ENCODE measurements at places on chromosomes 7 and 10.

GRCh38 chr10:112723876-112724275, 226.2 kb upstream of the TCF7L2 start:
- no peak for DNase-seq

DNA sequence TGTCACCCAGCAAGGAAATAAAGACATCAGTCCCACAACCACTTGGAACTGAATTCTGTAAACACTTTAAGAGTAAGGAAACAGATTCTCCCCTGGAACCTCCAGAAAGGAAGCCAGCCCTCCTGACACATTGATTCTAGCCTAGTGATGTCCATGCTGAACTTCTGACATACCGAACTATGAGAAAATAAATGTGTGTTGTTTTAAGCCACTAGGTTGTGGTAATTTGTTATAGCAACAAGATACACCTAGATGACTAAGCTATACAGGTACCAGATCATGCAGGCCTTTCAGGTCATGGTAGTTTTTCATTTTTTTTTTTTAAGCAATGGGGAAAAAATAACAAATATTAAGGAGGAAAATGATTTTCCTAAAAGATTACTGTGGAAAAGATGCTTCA, 37.6 kb upstream of the LRRTM3 start:
- no peak for DNase-seq

DNA sequence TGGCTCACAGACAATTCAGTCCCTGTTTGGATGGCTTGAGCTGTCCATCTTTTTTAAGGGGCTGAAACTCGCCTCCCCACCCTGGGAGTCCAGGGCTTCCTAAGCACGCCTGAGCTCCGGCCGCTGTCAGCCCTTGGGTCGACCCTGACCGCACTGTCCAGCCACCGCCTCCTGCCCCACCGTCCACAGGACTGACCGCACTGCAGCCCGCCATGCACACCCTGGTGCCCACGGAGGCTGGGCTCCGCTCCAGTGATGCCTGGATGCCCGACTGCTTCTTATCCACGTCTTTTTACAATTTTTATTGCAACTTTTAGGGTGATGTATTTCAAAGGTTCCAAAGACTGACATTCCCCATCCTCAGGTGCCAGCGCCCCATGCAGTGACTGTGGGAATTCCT, 39.4 kb upstream of the FOXL3 start:
- DNase-seq, result no peak

GRCh38 chr7:56107954-56108258, 1.6 kb upstream of the CHCHD2 start:
- DNase-seq, result no peak

GRCh38 chr7:128938544-128939074, 882 bp downstream of the IRF5 start:
- no peak for DNase-seq

GRCh38 chr10:13047529-13048206, 46.2 kb upstream of the CCDC3 start:
- no peak for DNase-seq

DNA sequence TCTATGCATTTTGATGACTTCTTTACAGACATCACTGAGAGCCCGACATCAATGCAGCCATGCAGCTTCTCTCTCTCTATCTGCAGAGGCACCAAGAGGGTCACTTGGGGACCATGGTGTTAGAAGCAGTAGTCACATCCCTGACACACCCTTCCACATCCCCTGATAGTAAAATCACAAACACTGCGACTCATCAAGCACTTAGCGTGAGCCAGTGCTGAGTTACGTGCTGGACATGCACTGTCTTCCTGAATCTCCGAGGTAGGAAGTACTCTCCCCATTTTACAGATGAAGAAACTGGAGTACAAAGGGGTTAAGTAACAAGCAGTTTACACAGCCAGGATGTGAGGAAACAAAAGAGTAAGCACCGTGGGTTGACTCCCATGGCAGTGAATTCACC, 109.2 kb downstream of the OSBPL3 start:
- no peak for DNase-seq

DNA sequence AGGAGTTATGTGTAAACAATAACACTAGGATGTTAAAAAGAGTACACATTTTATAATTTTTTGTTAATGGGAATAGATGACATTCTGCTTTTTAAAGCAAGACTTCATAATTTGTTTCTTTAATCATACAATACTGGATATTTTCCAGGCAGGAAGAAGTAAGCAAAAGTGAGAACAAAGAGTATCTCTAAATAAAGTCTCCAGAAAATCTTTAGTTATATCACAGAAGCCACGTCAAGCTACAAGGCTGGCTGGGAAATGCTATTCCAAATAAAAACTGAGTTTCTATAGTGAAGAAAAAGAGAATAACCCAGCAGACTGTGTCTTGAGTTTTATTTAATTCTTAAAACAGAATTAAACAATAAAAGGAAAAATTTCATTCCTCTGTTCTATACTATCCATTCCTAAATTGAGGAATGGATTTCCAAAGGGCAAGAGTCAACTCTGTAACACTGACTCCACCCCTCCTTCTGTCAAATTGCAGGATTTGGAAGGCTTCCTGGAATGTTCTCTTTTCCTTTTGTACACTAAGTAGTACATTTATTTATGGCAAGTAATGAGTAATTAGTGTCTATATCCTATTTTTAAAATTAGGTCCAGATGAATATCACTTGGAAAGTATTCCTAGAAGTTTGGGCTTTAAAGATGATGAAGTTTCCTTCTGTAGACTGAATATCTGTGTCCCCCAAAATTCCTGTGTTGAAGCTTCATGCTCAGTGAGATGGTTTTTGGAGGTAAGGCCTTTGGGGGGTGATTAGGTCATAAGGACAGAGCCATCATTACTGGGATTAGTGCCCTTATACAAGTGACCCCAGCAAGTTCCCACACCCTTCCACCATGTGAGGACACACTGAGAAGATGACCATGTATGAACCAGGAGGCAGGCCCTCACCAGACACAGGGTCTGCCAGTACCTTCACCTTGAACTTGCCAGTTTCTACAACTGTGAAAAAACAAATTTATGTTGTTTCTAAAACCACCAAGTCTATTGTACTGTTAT, 290.9 kb downstream of the CRPPA start:
- no peak for DNase-seq

GRCh38 chr10:24415455-24416125, 206.7 kb downstream of the KIAA1217 start:
- peak; percentile 3 for DNase-seq

GRCh38 chr10:49761789-49762565, at the start of gene OGDHL:
Gene OGDHL (minus strand): TSS chr10:49762323. CDS start chr10:49758592, 3,731 bp downstream.
- DNase-seq, result no peak
